Caco-2 (cell line): ENCODE measurements at places on chromosomes 4 and X.

- no peak for DNase-seq
These were observed 314.0 kb downstream of the GBA3 start for GRCh38 chr4:23006756-23007155.

DNA sequence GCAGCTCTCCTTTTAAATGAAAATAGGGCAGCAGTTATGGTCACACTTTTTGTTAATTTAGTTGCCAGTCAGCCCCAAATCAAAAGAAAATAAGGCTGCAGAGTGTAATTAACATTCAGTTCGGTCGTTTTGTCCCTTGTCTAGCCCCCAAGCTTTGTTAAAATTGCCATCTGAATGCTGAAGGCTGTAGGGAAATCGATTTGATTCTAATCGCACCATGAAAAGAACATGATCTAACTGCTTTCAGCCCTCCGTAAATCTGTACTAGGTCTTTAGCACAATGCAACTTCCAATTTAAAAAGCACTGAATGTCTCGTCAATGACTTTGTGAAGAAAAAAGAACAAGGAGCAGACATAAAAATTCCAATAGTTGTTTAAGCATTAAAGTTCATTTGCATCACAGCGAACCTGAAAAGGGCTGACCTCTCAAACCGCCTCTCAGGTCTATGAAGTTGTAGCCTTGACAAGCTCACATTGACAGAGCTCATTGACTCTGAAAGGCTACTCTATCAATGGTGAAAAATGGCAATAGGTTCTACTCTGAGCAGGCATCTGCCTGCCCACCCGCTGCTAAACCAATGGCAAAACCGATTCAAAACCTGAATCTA is 48.9 kb downstream of the CHIC2 start:
- DNase-seq = no peak

GRCh38 chr4:126834854-126835253 is 797.9 kb upstream of the INTU start:
- no peak for DNase-seq

DNA sequence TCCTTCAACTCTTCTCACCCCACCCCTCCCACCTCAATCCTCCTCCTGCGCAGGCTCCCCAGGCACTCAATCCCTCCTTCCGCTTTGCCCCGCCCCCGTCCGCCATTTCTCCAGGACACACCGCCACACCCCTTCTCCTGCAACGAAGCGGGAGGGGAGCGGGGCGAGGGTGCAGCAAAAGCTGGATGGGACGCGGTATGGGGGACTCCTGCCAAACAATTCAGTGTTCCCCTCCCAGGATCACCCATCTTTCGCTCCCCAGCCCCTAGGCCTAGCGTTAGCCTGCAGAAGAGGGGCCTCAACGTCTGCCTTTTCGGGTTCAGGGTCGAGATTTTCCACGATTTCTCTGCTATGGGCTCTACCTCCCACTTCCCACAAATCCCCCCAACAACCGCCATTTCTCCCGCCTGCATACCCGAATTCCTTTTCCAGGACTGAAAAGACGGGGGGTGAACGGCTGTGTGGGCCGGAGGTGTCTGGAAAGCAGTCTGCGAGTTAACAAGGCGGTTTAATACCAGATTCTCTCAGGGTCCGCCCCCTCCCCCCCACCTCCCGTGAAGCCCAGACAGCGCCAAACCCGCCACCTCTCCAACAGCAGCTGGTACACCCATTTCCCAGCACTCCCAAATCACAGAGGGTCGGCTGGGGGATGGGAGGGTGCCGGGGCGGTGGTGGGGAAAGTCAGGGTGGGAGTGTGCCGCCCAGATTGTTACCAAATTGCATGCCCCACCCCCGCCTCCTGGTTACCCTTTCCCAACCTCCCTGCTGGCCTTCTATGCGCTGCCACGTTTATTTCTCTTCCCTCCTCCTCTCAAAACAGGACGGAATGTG is 774 bp downstream of the ARMCX2 start:
- DNase-seq = no peak

DNA sequence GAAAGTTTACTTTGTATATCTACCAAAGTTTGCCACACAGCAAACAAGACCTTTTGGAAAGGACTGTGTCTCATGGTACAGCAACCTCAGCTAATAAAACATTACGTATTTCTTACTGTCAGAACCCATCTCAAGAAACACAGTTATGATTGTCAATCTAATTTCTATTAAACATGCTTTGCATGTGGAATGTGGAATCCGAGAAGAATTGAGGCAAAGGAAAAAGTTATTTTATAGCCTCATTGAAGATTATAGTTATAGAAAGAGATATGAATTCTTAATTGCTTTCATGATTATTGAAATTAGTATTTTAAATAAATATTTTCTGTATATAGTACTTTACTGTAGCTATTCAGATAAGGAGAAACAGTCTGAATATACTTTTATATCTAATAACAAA is 5.4 kb downstream of the PCDH7 start:
- no peak for DNase-seq

DNA sequence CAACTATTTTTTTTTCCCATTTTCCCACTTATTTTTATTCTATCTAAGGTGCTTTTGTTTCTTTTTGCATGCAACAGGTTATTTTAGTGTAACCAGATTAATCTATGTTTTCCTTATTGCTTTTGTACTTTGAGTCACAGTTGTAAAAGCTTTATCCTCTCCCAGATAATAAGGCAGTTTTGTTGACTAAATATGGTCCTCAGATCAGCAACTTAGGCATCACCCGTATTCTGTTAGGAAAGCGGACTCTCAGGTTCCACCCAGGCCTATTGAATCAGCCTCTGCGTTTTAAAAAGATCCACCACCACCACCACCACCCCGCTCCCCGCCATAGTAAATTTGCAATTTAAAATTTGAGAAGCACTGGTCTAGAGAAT is 58.6 kb upstream of the USP9X start:
- DNase-seq = no peak

- no peak for DNase-seq
These were observed 547.2 kb upstream of the DIPK2B start for GRCh38 chrX:45747905-45748304.

- DNase-seq = no peak
These were observed 4.5 kb upstream of the CSN2 start for GRCh38 chr4:69970071-69970470.

DNA sequence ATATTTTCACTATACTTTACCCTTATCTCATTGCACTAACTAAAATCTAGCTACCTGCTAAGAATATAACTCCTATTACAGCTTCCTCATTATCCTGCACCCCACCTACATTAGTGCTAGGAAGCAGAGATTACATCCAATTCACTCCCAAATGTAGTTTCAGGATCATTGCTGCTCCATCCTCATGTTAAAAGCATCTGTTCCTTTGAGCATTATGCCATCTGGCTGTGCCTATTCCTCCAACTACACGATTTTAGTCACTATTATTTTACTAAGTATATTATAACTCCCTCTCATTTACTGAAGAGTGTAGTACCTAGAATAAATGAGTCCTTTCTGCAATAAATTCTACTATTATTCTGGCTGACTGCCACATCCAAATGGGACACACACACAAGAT is 1586.9 kb downstream of the TECRL start:
- DNase-seq = no peak

GRCh38 chrX:2488621-2489285 is 12.0 kb downstream of the DHRSX start:
- no peak for DNase-seq

DNA sequence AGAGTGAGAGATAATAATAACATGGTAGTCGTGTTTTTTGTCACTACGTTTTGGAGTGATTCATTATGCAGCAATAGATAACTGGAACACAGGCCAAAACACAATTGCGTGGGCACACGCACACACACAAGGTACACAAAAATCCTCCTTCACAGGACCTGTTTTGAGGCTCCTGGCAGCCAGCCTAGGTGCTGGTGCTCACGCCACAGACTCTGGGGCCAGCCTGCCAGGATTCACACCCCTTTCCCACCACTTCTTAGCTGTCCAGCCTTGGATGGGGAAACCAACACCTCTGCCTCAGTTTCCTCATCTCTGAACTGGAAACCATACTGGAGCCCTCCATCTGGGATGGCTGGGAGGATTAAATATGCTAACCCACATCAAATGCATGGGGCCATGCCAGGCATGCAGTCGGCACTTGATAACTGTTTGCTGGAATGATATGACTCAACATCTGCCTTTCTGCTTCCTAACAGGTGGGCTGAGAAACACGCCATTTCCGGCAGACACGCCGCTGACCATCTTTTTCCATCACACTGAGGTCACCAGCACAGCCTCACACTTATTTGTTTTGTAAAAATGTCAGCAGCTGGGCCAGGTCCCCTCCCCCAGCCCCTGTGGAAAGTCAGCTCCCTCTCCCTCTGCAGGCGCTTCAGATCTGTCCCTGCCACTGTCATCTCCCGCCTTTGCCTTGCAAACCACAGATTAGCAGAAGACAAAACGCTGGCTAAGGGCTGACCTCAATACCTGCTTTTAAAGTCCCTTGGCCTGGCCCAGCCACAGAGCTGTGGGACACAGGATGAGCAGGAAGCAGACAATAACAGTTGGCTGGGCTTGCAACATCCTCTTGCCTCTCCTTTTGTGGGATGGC is 237.5 kb downstream of the BCOR start:
- DNase-seq = no peak

- DNase-seq = no peak
These were observed 4.7 kb downstream of the GLUD2 start for GRCh38 chrX:121052122-121052521.

DNA sequence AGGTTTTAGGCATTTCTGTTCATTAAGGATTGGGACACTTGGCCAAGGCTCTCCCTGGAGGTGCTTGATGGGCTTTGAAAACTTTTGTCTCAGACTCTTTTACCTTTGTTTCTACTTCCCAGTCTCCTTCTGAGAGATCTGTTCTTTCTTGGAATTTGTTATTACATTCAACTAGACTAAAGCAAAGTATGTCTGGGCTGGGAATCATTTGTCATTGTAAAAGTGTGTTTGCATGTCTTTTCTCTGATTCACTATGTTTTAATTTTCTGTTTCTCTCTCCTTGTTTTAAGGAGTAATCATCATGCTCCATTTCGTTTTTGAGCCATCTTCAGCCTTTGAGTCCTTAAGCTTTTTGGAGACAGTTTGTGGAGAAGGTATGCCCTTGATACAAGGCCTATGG is 12.2 kb upstream of the PGRMC2 start:
- DNase-seq = no peak

GRCh38 chr4:20203508-20203907 is 48.2 kb upstream of the SLIT2 start:
- DNase-seq = no peak
